ENCODE measurements at places on chromosomes 5 and 9.

DNA sequence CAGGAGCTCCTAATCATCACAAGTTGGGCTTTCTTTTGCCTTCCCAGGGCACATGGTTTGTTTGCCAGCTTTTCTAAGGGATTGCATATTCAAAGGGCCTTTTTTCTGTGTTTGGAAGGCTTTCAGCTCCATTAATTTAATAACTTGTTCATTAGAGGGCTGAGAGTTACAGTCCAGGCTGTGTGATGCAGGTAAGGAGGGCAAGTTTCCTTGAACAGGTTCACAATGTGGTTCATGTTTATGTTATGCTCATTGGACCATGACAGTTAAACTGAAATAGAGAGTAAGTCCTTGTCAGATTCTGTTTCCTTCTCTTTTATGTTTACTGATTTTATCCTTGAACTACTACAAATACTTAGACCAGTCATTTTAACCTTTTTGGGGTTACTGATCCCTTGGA is 174.4 kb downstream of the MARCHF11 start:
- no peak for DNase-seq

GRCh38 chr5:111582451-111582850 is 70.1 kb upstream of the STARD4 start:
- no peak for DNase-seq

- DNase-seq: no peak
Measured at GRCh38 chr9:5835808-5836207, 2.9 kb upstream of the ERMP1 start.

DNA sequence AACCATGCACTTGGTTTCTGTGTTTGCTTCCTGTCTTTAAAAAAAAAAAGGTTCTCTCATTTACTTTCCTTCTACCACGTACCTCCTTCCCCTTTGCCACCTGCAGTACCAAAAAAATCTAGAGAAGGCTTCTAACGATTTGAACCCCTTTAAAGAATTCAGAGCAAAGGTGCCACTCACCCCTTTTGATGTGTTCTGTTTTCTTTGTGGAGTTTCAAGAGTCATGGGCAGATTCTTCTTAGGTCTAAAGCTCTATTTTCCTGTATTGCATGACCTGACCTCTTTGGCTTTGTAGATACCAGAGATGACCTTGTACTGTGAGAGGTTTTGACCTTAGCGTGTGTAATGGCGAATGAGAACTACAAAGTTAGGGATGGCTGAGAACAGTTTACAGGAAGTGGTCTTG is 29.0 kb downstream of the TXNDC8 start:
- DNase-seq: no peak

DNA sequence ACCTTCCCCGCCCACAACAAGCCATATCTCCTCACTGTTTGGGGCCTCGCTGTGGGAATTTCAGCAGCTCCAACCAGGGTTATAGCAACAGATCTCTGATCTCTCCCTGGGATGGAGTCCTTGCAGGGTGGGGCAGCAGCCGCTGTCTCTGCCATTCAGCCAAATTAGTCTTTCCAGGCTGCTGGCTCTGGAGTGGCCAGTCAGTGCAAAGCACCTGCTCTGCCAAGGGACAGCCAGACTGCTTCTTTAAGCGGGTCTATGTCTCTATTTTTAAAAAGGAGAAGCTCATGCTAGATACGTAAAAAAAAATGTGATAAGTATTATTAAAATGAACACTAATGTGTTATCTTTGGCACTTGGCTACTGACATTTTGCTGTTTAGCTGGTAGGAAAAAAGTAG is 380.2 kb downstream of the CDH10 start:
- DNase-seq: no peak

GRCh38 chr9:114314256-114314867 is 8.5 kb upstream of the ORM1 start:
- no peak for DNase-seq

DNA sequence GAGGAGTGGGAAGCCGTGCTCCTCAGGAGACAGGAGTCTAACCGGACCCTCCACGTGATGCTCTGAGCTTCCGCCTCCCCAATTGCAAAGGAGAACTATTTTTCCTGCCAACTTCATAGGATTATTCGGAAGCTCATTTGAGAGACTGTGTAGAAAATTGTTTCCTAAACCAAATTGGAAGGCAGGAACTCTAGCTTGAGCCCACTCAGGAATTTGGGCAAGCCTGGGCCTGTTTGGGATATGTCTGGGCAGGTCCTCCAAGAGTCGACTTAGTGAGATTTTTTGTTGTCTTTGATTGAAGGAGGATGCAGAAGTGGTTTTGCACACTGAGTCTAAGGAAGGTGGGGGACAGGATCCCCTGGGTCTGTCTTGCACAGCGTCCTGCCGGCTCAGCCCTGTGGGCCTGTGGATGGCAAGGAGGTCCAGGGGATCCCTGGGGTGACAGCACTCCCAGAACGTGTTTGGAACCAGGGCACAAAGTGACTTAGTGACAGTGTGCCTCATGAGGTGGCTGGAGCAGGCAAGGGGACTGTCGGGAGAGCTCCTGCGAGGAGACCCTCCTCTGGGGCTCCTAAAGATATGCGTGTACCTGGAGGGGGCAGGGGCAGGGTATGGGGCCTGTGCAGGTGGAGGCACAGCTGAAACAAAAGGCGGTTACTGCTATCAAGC is 283.3 kb downstream of the NSG2 start:
- no peak for DNase-seq

GRCh38 chr5:102866237-102866600 is 111.1 kb downstream of the PAM start:
- no peak for DNase-seq

GRCh38 chr9:84829997-84830696 is 160.6 kb downstream of the NTRK2 start:
- DNase-seq: no peak

DNA sequence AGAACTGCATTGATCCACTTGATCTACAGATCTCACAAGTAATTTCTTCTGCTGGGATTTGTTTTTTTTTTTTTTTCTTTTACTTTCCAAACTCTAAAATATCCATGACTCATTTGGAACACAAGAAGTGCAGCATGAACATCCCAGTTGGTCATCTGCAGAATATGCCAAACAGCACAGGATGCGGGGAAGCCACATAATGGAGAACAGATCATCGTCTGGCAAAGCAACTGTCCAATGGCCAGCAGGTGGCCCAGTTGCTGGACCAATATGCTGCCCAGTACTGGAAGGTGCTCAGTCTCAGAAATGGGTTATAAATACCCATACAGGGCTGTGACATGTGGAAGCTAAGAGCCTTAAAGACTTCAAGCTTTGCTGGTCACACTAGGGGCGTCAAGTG is 221.3 kb upstream of the TAS2R1 start:
- no peak for DNase-seq

DNA sequence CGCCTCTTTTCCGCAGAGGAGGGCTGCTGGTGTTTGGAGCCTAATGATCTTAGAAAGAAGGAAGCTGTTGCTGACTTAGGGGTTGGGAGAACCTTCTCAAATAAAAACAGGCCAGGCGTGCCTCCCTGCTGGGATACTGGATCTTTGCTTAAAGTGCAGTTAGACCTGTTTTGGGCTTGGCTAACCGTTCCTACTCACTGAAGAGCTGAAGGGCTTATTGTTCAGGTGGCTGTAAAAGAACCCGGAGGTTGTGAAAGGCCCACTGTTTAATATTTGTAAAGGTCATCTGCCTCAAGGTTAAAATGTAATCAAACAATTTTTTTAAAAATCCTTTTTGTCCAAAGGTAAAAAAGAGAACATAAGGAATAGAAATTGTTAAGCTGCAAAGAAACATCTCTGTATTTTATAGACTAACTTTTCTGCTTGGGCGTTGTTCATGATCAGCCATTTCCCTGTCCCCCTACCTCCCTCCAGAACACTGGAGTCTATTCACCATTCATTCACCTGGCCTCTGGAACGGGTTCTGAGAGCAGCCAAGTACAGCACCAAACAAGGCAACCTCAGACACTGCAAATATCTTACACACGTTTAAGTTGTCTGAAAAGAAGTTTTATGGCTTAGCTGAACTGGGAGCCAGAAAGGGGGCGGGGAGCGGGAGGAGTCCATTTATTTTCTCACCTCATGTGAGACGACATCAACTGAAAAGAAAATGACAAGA is 18.6 kb upstream of the MTMR12 start:
- DNase-seq: no peak

Measured in CD8-positive, alpha-beta T cell (primary cell).